Astrocyte of the cerebellum (primary cell): ENCODE measurements at places on chromosomes 2 and 18.

DNA sequence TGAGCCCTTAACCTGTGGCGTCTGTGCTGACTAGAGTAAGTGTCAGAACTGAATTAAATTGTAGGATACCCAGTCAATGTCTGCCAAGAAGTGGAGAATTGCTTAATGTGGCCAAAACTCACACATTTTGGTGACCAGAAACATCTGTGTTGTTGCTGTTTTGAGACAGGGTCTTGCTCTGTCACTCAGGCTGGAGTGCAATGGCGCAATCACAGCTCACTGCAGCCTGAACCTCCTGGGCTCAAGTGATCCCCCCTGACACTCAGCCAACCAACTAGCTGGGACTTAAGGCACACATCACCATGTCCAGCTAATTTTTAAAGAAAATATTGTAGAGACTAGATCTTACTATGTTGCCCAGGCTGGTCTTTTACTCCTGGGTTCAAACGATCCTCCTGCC lies 34.4 kb upstream of the RTN4 start:
- DNase-seq, result no peak

DNA sequence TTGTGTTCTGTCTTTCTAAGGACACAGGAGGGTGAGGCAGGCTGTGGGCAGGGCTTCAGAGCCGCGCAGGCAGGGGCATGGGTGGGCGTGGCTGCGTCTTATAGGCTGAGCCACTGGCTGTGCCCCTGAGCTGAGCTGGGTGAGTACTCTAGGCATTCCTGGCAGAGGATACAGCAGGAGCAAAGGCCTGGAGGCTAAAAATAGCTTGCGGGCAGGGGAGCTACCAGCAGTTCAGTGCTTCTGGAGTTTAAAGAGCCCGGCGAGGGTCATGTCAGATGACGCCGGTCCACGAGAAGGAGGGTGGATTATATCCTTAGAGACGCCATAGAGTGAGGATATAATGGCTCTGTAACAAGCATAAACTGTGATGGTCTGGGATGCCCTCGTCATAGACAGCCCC lies 31.5 kb upstream of the PDIA6 start:
- DNase-seq, result no peak

GRCh38 chr18:46482831-46483230 lies 174.2 kb downstream of the LOXHD1 start:
- no peak for DNase-seq

- DNase-seq, result no peak
Observed at GRCh38 chr2:9498210-9498609, 23.9 kb downstream of the IAH1 start.

- no peak for DNase-seq
Observed at GRCh38 chr2:160278879-160279177, 78.8 kb upstream of the ITGB6 start.

- no peak for DNase-seq
Observed at GRCh38 chr2:153052807-153053559, 334.6 kb downstream of the ARL6IP6 start.

DNA sequence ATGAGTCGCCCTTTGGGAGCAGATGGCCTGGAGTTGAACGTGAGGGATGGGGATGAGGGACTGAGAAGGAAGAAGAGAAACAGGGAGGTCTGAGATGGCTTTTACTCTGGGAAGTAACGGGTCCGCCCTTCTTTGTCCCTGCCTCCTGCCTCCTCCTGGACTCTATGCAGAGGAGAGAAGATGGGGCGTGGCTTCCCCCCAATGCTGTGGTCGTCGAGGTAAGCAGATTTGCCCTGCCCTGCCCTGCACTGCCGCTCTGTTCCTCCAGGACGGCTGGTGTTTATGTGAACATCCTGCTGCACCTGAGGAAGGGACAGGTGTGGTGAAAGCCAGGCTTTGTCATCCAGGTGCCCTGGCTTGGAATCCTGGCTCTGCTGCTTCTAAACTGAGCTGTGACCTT lies 13.5 kb upstream of the NTSR2 start:
- no peak for DNase-seq

DNA sequence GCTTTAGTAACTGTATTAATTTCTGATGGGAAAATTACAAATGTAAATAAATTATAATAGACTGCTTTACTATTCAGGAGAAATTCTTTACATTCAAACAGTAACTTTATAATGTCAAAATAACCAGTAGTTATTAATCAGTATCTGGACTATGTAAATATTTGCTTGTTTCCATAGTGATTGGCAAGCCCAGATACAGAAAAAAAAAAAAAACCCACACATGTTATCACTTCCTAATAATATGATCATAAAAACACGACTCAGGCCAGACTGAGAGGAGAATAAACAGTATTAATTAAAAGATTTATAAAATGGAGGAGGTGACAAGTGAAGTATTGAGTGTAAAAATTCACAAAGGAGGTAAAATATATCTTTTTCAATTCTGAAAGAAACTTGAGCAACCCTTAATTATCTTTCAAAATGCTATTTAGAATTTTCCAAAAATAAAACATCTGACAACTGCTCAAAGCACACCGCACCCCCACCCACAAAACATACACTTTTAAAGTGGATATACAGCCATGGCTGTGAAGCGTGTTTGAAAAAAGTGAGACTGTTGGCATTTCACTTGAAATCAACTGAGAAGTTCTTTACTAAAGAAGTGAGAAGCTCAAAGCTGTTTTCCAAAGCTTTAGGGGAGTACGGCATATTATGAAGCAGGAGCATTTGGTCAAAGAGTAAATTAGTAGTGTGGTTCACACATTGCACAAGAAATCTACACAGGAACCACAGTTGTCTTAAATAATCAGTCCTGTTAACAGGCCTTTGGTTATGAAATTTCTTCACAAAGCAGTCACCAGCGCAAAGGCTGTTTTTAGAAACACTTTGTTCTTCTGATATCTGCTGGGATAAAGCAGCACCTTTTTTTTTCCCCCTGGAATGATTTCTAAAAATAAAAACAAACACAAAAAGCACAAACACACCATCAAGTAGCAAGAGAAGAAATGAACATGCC lies 475.8 kb downstream of the TXNL1 start:
- DNase-seq, result no peak

DNA sequence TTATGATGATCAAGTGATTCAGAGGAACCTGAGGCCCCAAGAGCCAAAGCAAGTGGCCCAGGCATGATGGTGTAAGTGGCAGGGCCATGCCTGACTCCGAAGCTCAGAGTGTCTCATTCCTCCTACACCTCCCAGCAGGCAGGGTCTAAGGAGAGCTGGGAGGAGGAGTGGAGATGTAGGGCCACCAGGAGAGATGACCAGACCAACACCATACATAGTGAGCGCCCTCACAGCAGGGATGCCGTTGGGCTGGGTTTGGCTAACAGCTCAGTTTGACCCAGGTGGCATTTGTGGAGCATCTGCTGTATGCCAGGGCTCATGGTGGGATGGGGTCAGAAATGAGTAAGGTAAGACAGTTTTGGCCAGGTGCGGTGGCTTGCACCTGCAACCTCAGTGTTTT lies 80.7 kb downstream of the MARCO start:
- DNase-seq, result no peak

DNA sequence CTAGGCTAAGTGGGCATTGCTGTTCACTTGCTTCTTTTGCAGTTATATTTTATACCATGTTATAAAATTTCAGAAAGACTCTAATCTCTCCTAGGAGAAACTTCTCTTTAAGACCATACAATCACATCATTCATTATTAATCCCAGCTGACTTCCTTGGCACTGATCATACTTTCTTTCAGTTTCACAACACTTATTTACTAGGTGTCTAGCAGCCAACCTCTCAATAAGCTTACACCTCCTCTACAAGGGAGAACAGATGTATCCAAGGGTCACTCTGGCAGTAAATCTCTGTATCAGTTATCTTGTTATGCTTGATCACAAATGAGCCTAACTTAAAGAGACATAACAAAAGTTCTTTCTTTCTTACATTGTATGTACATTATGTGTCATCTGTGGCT lies 69.8 kb upstream of the EPB41L5 start:
- DNase-seq, result no peak

DNA sequence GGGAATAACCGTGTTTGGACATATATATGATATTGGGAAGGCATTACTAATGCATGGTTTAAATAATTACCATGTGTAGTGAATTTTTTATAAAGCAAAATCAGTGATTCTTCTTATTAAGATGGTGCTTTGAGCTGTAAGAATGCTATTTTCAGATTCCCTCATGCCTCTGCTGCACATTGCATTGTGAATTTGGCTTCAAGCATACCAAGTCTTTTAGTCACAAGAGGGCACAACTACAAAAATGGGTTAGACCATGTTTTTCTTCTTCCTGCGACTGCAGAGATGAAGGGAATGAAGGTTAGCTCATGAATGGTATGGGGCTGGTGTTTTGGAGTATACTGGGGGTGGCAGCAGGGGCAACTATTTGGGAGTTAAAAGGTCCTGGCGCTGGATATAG lies 320.1 kb downstream of the SLC4A3 start:
- no peak for DNase-seq

GRCh38 chr2:210965472-210965871 lies 409.1 kb downstream of the CPS1 start:
- DNase-seq, result no peak

DNA sequence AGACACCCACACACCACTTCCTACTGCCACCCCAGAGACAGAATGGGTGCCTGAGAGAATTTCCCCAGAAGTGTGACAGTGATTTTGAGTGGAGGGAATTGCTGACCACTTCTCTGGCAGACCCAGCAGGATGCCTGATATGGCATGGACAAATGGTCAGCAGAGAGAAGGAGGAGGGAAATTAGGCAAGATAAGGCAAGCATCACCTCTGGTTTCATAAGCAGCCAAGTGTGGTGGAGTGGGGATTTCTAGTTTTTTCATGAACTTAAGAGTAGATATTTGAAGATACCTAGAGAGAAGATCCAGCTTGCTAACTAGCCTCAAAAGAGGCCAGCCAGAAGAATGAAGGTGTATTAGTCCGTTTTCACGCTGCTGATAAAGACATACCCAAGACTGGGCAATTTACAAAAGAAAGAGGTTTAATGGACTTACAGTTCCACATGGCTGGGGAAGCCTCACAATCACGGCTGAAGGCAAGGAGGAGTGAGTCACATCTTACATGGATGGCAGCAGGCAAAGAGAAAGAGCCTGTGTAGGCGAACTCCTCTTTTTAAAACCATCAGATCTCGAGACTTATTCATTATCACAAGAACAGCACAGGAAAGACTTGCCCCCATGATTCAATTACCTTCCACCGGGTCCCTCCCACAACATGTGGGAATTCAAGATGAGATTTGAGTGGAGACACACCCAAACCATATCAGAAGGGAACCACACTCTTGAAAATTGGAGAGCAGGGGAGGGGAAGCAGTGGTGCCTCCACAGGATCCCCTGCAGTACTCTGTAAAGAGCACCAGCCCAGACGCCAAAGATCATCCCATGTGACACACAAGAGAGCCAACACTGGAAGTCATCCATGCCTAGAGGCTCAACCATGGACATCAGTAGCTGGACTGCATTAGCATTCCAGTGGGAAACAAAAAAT lies 64.2 kb downstream of the RBM43 start:
- no peak for DNase-seq

- DNase-seq, result no peak
Observed at GRCh38 chr2:212242724-212243123, 295.9 kb downstream of the ERBB4 start.

GRCh38 chr2:171386627-171387026 lies 47.2 kb downstream of the METTL8 start:
- DNase-seq, result no peak

- DNase-seq, result no peak
Observed at GRCh38 chr2:20452551-20452950, 5.7 kb downstream of the RHOB start.

DNA sequence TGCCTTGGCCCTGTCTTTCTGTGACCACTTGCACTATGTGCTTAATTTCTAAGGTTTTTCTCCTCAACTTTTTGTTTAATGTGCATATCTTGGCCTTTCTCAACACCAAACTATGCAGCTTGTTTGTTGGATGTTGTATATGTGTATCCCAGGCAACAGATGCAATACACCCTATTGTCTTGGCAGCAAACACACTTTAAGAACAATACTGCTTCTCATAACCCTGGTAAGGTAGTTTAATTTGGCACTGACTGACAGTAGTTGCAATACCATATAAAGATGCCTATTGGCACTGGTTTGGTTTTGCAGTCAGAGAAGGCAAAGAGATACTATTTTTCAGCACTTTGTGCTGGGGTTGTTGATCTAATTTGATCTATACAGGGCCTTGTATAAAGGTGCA lies 360.7 kb upstream of the CWC22 start:
- DNase-seq, result peak; percentile 22

- no peak for DNase-seq
Observed at GRCh38 chr2:192700934-192701333, 506.2 kb upstream of the TMEFF2 start.

DNA sequence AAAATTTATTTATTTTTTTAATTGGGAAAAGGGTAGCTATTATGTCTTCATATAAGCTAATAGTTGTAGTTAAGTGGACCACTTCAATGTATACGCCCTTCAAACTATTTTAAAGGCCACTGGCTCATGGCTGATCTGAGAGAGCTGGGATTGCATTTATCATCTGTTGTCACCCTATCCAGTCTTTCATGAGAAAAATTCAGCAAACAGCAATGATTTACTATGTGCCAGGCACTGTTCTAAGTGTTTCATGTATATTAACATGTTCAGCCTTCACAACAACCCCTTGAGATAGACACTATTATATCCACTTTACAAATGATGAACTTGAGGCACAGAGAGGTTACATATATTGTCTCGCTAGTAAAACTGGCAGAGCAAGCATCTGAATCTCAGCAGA lies 66.1 kb upstream of the ZNF397 start:
- no peak for DNase-seq

DNA sequence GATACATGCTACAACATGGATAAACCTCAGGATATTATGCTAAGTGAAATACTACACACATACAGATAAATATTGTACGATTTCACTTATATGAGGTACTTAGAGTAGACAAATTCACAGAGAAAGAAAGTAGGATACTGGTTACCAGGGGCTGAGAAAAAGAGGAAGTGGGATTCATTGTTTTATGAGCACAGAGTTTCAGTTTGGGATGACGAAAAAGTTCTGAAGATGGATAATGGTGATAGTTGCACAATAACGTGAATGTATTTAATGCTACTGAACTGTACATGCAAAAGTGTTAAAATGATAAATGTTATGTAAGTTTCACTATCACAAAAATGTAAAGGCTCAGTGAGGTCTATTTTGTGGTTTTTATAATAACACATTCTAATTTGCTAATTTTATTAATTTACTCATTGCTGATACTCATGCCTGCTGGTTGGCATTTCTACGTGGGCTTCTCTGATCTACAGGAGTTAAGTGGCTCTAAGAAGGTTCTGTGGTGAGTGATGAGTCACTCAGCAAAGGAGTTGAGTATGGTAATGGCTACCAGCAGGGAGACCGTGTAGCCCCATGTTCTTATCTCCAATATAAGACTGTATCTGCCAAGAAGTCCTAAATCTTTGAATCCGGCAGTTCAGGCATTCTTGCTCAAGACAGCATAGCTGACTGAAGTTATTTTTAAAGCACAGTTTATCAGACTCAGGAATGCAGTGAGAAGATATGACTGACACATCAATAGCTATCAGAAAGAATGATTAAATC lies 41.1 kb downstream of the UPP2 start:
- DNase-seq, result no peak
